T follicular helper cell (primary cell): ENCODE measurements at places on chromosomes 1 and 21.

GRCh38 chr1:159879977-159880376, 17.5 kb upstream of the VSIG8 start:
- DNase-seq: no peak

GRCh38 chr1:23062271-23062670, 43.0 kb downstream of the KDM1A start:
- DNase-seq: no peak

DNA sequence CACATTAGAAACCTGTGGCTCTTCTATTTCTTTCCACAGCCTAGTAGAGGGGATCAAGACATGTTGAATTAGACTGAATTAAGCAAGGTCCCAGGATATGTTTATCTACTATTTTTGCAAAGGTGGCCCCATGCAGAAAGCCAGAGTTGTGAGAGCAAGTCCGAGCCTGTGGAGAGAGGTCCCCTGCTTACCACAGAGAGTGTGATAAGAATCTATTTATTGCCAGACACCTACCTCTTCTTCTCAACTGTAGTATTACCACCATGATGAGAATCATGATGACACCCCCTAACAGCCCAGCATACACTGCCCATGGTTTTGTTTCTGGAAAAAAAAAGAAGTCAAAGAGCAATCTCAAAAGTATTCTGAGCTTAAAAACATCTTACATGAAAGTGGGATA, 23.0 kb downstream of the SLAMF1 start:
- DNase-seq: no peak

GRCh38 chr1:221727146-221728036, 14.5 kb downstream of the DUSP10 start:
- DNase-seq: no peak

DNA sequence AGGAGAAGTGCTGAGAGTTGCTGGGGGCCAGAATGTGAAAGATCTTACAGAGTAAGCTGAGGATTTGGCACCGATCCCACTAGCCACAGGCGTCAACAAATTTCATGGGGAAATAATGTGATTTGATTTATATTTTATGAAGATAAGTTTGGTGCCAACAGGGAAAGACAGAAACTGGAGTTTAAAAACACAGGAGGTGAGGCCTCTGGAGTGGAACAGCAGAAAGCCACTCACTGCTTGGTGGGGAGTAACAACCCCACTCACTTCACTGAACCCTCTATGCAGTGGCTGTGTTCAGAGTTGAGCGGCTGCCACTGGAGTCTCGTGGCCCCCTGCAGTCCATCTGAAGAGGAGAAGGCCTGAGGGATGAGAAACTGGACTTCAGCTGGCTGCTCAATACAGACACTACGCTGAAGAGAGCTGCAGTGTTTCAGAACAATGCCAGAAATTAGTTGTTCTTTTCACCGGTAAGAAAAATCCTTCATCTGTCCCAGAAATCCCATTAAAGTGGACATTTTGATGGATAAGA, 48.0 kb upstream of the RXRG start:
- DNase-seq: no peak

GRCh38 chr21:37502947-37503346, 136.4 kb downstream of the DYRK1A start:
- no peak for DNase-seq

DNA sequence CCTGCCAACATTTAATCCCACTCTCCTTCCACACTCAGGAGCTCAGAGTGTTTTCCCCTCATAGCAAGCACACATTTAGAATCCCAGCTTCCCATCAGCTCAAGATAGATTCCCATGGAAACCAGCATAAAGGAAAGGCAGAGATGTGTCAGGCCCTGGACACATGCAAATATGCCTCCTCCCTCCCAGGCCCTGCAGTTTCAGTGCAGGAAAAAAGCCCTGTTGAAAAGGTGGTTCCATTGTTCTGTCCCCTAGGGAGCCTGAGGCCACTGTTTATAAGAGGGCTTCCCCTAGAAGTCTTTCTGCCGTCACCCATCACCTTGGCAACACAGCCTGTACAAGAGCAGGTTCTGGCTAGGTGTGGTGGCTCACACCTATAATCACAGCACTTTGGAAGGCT, 3.6 kb downstream of the CACNA1S start:
- no peak for DNase-seq

GRCh38 chr1:67735206-67735605, 50.2 kb downstream of the GADD45A start:
- no peak for DNase-seq

DNA sequence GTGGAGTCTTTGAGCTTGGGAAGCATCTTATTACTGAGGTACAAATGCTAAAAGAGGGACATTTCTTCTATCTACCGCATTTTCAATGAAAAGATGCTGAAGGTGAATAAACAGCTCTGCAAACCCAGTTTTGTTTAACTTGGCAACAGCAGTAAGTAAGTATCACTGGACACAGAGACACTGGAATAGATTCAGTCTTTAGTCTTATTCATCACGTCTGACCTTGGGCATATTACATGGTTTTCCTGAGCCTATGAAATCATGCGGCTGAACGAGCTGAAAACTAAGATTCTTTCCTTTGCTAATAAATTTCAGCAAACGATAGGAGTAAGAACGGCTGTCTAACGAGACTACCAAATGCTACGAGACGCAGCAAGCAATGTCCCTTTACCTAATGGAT, 207.4 kb downstream of the GABPA start:
- no peak for DNase-seq

DNA sequence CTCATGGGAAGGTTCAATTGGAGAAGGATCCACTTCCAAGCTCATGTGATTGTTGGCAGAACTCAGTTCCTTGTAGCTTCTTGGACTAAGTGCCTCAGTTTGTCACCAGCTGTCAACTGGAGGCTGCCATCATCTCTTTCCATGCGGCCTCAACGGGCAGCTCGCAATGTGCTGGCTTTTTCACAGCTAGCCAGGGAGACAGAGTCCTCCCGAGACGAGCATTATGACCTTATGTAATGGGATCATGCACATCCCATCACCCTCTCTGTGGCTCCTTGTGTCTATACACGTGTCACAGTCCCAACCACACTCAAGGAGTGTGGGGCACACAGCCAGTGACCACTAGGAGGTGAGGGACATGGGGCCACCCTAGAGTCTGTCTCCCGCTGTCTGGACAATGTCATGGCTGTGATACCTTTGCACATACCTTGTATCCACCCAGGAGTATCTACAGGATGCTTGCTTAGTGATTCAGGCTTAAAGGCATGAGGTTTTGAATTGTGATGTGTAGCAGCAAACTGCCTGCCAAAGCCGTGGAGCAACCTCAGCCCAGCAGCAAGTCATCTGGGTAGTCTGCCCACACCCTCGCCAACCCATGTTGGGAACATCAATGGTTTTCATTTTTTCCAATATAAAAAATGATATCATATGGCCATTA, 3.9 kb upstream of the KRTAP10-6 start:
- no peak for DNase-seq

DNA sequence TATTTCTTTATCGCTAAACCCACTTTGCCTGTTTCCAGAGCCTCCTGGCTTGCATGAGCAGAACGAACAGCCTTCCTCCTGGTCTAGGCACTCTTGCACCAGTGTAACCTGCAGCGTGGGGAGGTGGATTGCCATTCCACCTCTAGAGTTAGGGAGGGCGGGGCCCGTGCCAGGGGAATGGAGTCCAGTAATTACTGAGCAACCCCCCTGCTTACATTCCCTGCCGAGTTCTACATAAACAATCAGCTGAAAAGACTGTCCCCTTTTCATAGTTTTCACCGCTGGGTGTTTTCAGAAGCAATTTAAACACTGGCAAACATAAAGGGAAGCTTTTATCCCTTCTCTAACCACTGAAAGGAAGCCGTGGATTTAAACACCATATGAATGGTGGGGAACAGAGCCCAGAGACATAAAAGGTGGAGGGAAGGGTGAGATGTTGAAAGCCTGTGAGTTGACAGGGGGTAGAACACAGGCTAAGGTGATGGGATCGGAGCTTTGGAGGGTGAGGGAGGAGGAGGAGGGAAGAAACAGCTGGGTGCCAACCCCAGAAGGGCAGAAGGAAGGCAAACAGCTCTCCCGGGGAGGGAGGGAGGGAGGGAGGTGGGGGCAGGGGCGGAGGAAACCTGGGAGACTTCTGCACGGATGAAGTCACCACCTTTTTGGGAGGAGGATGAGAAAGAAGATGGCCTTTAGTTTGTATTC, 68.0 kb upstream of the WDR26 start:
- DNase-seq: no peak

DNA sequence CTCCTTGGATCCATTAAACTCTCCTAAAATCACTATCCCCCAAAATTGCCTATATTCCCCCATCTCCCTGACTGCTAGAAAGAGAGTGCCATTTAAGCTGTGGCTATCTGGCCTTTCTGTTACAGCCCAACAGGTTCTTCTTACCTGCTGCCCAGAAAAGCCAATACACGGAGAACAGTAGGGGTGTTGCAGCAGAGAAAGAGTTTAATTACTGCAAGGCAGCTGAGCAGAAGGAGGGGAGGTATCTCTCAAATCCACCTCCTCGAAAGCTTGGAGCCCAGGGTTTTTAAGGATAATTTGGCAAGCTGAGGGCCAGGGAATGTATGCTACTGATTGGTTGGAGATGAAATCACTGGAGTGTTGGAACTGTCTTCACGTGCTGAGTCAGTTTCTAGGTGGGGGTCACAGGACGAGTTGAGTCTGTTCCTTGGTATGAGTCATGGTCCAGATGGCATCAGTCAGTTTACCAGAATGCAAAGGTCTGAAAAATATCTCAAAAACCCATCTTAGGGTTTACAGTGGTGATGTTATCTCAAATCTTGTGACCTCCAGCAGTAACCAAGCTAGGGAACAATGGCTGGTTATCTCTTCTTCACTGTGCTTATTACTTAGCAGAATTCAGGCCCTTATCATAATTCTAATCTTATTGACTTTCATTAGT, 89.8 kb downstream of the SMYD3 start:
- no peak for DNase-seq

- no peak for DNase-seq
Measured at GRCh38 chr1:218926631-218927030, 247.0 kb upstream of the LYPLAL1 start.

- DNase-seq: peak; percentile 37
Measured at GRCh38 chr21:44299458-44300261, at the start of gene PFKL. Gene PFKL, plus strand, starts transcription at chr21:44300053. Its CDS starts 53 bp downstream, at chr21:44300106.

DNA sequence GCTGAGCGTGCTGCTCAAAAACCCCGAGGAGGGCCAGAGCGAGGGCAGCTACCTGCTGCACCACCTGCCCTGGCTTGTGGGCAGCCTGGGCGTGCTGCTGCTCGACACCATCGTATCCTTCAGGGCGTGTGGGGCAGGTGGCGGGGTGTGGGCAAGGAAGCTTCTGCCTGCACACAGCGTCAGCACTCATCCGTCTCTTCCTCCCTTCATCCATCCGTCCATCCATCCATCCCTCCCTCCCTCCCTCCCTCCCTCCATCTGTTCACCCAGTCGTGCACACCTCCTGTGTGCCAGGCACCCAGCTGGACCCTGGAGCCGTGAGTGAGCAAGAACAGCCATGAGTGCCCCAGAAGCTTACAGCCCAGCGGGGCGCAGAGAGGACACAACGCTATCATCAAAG, 15.2 kb downstream of the SLC66A1 start:
- no peak for DNase-seq

- no peak for DNase-seq
Measured at GRCh38 chr1:157483635-157484034, 68.7 kb downstream of the FCRL5 start.

GRCh38 chr1:196717868-196718267, 56.8 kb upstream of the CFHR3 start:
- DNase-seq: no peak

- DNase-seq: no peak
Measured at GRCh38 chr1:233256191-233256590, 39.3 kb downstream of the PCNX2 start.

DNA sequence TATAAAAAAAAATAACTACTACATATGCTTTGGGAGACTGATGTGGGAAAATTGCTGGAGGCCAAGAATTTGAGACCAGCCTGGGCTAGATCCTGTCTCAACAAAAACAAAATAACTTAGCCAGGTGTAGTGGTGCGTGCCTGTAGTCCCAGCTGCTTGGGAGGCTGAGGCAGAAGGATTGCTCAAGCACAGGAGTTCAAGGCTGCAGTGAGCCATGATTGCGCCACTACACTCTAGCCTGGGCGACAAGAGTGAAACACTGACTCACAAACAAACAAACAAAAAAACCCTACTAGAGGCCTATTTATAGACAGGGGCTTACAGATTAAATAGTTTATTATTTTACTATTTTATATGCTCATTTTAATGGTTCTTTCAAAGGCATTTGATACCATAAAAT, 80.0 kb downstream of the LHX4 start:
- DNase-seq: no peak

- no peak for DNase-seq
Measured at GRCh38 chr1:32172621-32173245, 6.7 kb upstream of the TXLNA start.

DNA sequence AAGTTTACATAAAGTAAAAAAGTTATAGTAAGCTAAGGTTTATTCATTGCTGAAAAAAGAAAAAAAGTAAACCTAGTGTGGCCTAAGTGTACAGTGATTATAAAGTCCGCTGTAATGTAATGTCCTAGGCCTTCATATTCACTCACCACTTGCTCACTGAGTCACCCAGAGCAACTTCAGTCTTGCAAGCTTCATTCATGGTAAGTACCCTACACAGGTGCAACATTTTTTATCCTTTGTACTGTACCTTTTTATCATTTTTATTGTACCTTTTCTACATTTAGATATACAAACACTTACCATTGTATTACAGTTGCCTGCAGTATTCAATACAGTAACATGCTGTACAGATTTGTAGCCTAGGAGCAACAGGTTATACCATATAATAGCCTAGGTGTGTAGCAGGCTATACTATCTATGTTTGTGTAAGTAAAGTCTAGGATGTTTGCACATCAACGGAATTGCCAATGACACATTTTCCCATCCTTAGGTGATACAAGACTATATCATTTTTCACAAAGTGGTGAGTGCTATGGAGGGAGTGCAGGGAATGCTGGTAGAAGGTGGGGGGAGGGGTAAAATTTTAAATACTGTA, 58.0 kb upstream of the DMRTA2 start:
- no peak for DNase-seq

- no peak for DNase-seq
Measured at GRCh38 chr1:99644279-99645004, 1.5 kb upstream of the PALMD start.

- DNase-seq: no peak
Measured at GRCh38 chr1:245878585-245878984, 628.5 kb downstream of the SMYD3 start.

- no peak for DNase-seq
Measured at GRCh38 chr1:47993416-47993740, 3.8 kb downstream of the TRABD2B start.

DNA sequence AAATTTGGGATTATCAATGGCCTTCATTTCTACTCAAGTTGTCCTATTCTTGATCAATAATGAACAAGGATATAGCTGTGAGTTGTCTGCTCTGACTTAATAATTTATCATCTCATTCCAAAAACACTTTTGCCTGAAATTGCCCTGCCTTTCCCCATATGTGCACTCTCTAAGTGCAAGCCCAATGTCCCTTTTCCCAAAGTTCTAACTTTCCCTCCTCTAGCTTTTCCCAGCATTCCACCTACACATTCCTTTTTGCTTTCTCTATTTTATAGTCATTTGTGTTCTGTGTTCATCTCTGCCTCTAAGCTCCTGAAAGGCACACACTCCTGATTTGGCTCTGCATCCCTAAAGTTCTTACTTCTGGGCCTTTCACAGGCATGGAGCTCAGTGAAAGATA, 34.7 kb downstream of the SUSD4 start:
- no peak for DNase-seq
